ENCODE measurements at places on chromosomes 12 and 14.

DNA sequence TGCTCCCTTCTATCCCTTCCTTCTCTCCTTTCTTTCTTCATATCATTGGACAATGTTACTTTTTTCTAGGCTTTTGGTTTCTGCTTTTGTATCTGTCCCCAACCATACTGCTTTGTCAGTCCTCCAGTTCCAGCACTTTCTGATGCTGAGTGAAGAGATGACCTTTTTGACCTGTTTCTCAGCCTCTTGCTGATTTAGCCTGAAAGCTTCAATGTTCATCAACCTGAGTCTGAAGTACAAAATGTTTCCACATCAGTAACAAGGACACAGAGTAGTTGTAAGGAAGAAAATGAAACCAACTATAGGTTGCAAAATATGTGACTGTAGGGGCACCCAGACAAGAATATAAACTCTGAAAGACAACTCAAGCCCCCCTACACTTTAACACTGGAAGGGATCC is 25.2 kb upstream of the AKAP6 start:
- DNase-seq: no peak

GRCh38 chr14:70662080-70662479 is 20.4 kb downstream of the TTC9 start:
- no peak for DNase-seq

DNA sequence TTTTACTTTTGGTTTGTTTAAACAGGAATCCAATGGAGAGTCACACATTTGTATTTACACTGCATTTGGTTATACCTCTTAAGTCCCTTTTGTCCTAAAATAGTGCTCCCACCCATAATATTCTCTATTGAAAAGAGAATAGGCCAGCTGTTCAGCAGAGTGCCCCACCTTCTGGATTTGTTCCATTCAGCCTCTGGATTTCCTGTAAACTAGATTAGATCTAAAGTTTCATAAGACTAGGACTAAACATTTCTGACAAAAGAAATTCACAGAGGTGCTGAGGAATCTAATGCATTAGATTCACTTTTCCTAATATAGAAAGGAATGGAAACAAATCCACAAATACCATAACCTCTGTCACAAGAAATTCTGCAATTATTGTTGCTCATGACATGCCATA is 38.1 kb downstream of the GCH1 start:
- DNase-seq: no peak

DNA sequence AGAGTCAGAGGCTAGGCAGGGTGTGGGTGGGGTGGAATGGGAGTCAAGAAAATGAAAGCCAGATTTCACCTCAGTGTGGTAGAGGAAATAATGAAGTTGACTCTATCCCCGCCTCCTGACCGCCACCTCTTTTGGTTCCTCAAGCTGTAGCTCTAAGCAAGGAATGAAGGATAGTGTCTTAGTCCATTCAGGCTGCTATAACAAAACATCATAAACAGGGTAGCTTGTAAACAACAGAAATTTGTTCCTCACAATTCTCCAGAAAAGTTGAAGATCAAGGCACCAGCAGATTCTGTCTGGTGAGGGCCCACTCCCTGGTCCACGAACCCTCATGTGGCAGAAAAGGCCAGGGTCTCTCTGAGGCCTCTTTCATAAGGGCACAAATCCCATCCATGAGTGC is 109.1 kb upstream of the AMN1 start:
- no peak for DNase-seq

DNA sequence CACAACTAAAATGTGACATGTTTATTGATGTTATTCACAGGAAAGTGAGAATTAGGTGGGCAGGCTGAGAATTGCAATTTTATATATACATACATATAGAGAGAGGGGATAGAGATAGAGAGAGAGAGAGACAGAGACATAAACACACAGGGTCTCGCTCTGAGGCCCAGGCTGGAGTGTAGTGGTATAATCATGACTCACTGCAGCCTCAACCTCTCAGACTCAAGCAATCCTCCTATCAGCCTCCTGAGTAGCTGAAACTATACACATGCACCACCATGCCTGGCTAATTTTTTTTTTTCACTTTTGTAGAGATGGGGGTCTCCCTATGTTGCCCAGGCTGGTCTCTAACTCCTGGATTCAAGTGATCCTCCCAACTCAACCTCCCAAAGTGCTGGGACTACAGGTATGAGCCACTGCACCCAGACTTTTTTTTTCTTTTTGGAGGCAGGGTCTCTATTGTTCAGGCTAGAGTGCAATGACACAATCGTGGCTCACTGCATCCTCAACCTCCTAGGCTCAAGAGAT is 49.1 kb downstream of the R3HDM2 start:
- DNase-seq: no peak

GRCh38 chr12:43899574-43899973 is 63.7 kb downstream of the TMEM117 start:
- DNase-seq: no peak

DNA sequence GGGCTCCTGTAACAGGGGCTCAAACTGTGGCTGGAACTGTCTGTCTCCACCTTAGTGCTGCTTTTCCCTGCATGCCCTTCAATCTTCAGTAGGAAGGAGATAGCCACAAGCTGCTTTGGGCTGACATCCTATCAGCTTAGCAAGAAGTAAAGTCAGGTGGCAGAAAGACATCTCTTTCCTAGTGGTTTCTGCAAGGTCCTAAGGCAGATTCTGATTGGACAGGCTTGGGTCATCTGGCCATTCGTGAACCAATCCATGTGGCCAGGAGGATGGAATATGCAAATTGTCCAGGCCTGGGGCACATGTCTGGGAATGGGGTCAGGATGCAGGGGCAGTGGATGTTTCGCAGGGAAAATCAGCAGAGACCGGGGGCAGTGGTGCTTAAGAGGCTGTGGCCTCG is 5.2 kb downstream of the RITA1 start:
- DNase-seq: no peak

- DNase-seq: no peak
These were observed 143.4 kb downstream of the BTG1 start for GRCh38 chr12:92002195-92002649.

GRCh38 chr12:84653482-84653881 is 259.1 kb downstream of the SLC6A15 start:
- no peak for DNase-seq

GRCh38 chr12:67520606-67521005 is 127.9 kb upstream of the DYRK2 start:
- DNase-seq: no peak

GRCh38 chr12:130929363-130929762 is 24.3 kb upstream of the ADGRD1 start:
- DNase-seq: no peak

- DNase-seq: no peak
These were observed 10.9 kb downstream of the PELI2 start for GRCh38 chr14:56129092-56129491.

- DNase-seq: no peak
These were observed 416.2 kb upstream of the CCDC196 start for GRCh38 chr14:66069830-66070541.

- no peak for DNase-seq
These were observed 245.5 kb downstream of the RBM19 start for GRCh38 chr12:113720629-113721028.

GRCh38 chr12:105825141-105825540 is 313.6 kb downstream of the NUAK1 start:
- no peak for DNase-seq

GRCh38 chr12:7915661-7916403 is 20.2 kb downstream of the SLC2A3 start:
- peak; percentile 31 for DNase-seq

- DNase-seq: no peak
These were observed 183.6 kb upstream of the CCND2 start for GRCh38 chr12:4089956-4090355.

DNA sequence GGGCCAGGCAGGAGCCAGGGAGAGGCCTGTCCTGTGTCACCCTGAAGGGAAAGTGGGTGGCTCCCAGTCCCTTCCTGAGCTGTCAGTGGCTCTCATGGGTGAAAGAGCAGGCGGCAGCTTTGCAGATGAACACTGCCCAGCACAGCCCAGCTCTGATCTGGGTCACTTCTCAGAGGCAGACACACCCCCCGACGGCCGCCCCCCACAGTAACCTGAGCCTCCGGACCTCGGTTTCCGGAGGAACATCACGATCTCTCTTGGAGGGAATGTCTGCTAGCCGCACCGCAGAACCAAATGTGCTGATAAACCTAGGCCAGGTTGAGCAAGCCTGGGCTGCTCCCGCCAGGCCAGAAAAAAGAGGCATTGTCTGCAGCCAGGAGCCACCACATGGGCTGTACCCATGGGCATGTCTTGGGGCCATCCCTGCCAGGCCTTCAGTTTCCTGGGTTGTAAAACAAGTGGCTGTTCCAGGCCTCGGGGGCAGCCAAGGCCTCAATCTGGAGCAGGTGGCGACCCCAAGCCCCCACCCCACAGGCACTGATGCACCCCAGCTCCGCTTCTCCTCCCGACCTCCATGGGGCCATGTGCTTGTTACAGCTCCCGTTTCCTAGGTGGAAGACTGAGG is 57.6 kb downstream of the NCOR2 start:
- DNase-seq: no peak

DNA sequence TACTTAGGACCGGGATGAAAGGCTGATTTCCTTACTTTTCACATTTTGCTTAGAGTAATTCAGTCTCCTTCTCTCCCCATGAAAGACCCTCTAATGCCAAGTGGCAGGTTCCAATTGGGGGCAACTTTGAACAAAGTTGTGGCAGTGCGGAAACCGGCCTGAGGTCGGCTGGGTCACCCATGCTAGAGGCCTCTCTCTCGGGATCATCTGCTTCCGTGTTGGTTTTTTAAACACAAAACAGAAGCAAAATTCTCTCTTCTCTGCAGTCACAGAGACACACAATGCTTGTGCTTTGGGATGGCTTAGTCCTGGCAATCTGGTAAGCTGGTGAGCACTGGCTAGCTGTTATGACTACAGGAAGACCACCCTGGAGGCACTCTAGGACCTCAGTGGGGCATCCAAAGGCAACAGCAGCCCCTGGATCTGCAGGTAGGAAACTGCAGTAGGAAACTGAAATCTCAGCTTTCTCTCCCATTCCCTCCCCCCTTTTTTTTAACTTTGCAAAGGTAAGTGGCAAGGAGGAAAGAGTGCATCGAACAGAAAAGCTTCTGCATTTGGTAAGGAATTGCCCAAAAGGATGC is 102.1 kb downstream of the BCL11B start:
- DNase-seq: no peak

DNA sequence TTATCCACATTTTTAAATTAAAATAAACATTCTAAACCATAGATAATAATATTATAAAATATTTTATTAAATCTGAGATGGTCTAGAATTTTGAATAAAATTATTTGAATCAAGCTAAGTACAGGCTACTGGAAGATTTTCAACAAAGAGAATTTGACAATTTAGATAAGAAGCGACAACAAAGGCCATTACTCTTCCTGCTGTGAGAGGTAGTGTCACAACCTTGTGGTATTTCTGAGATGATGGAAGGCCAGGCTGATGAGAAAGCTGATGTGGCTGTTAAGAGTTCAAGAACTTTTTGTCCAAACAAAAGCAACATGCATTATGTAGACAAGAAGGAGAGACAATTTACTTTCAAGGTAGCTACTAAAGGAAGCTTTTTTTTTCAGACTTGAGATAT is 43.7 kb upstream of the CNTN1 start:
- no peak for DNase-seq

DNA sequence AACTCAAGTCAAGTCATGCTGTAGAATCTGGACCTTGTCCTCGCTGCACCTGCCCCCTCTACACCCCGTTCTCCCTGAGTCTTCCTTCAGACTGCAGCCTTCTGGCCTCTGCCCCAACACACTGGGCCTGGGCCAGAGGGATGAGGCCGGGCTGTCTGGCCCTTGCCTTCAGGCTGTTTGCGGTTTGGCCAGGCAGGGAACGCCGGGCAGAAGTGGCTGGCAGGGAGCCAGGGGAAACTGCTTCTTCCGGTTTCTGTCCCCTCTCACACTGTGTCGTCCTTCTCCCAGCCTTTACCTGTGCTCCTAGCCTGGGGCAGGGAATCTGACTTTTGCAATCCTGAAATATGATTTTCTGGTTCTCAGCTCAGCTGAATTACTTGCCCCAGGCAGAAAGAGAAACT is 13.5 kb downstream of the DGLUCY start:
- no peak for DNase-seq

DNA sequence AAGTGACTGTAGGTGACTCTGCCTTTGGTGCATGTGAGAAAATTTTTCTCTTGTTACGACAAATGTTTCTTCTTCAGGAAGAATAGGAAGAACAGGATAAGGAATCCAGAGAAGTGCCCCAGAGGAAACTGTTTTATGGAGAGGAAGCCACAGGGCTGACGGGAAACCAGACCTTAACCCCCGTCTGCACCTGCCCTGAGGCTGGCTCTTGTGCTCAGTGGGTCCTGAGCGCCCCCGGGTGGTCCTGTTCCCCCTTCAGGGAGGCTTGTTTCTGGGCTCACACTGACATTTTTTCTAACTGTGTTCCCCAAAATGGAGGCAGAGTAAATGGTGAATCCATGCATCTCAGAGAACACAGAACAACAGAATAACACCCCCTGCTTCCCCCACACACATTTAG is 691.8 kb downstream of the TMEM121 start:
- DNase-seq: no peak

DNA sequence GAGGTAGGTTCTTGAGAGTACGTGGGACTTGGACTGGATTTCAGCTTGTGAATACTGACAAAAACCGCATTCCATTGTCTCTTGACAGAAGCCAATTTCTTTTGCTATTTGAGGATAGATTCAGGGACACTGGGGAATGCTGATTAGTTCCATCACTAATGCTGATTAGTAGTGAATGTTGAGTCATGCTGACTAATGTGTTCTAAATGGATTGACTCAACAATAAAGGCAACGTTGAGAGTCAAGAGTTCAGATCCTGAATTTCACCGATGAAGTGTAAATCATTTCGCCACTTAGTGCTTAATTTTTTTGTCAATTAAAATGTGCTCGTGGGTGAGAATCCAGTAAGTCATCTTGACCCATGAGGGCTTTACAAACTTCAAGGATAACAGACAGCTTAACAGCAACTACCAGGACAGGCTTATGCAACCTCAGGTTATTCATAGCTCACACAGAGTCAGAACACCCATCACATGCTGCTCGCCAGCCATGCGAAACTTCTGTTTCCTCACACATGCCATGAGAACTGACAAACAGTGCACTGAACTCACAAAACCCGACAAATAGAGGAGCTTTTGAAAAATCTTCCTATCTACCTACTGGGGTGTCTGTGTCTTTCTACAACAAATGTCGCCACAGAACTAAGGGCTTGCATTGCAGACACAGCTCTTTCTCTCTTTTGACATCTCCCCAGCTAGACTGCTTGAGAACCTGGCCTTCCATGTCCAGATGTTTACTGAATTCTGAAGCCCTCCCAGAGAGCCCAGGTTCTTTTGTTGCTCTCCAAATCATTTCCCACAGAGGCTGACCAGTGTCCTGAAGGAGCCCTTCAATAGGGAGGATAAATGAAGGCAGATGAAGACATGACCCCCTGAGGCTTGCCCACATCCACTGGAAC is 316.4 kb downstream of the ZFP36L1 start:
- no peak for DNase-seq

DNA sequence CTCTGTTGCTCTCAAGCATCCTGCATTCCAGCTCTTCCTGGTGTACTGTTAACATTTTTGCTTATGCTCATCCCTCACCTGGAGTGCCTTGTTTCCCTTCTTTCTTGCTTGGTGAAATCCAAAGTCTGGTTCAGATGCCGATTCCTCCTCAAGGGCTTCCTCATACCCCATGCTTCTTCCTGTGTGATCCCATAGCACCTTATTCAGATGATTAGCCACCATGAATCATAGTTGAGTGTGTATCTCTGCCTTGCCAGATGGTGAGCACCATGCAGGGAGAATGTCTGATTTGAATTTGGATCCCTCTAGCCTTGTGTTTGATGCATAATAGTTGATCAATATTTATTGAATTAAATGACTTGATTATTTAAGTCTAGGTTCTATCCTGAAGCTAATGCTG is 39.4 kb upstream of the ANO4 start:
- no peak for DNase-seq

- no peak for DNase-seq
These were observed 32.3 kb downstream of the DRAM1 start for GRCh38 chr12:101909646-101910045.

Data from stimulated activated CD8-positive, alpha-beta memory T cell treated with anti-CD3 and anti-CD28 coated beads, Interleukin-7, amount 100 ng/mL, for 48 hours (primary cell).